ENCODE measurements at places on chromosomes 3 and 15.

DNA sequence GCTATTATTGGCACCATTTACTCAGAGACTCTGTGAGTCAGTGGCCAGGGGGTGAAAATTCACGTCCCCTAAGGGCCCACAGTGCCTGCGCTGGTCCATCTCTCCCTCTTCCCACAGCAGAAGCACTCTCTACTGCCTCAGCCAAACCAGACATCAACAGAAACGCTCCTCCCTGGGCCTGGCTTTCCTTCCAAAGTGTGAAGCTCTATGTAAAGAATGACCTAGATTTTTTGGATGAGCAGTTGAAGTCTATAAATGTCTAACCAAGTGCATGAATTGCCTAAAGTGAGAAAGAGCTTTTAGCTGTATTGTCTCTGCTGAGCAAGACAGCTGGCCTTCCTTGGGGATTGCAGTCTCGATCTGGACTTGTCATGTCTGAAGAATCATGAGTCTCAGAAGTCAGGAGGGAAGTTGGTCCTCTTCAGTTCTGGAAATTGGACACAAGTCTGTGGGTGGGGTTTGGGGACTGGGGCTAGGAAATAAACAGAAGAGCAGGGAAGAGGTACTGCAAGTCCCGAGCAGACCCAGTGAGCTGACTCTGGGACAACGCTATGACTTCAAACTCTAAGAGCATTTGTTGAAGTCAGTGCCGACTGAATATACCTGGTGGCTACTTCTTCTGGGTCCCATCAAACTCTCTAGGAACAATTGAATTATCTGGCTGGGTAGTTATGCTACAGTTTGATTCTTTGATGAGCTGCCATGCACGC, 29.0 kb downstream of the RASGRP1 start:
- DNase-seq: no peak

- no peak for DNase-seq
Observed at GRCh38 chr3:127848131-127849129, 26.1 kb upstream of the MGLL start.

GRCh38 chr3:150611666-150612065, 8.5 kb downstream of the SELENOT start:
- DNase-seq: no peak

DNA sequence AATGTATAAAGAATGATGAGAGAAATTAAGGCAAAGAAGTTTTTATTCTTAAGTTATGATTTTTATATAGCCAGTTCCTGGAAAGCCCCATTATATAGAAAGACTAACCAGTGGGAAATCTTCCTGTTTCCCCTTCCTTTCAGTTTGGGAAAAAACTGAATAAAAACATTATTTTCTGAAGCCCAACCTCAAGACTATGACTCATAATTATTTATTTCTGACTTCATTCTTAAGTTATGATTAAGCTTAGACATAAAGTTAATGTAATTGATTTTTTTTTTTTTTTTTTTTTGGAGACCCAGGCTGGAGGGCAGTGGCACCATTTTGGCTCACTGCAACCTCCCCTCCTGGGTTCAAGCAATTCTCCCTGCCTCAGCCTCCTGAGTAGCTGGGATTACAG, 55.8 kb downstream of the TRPC1 start:
- no peak for DNase-seq

DNA sequence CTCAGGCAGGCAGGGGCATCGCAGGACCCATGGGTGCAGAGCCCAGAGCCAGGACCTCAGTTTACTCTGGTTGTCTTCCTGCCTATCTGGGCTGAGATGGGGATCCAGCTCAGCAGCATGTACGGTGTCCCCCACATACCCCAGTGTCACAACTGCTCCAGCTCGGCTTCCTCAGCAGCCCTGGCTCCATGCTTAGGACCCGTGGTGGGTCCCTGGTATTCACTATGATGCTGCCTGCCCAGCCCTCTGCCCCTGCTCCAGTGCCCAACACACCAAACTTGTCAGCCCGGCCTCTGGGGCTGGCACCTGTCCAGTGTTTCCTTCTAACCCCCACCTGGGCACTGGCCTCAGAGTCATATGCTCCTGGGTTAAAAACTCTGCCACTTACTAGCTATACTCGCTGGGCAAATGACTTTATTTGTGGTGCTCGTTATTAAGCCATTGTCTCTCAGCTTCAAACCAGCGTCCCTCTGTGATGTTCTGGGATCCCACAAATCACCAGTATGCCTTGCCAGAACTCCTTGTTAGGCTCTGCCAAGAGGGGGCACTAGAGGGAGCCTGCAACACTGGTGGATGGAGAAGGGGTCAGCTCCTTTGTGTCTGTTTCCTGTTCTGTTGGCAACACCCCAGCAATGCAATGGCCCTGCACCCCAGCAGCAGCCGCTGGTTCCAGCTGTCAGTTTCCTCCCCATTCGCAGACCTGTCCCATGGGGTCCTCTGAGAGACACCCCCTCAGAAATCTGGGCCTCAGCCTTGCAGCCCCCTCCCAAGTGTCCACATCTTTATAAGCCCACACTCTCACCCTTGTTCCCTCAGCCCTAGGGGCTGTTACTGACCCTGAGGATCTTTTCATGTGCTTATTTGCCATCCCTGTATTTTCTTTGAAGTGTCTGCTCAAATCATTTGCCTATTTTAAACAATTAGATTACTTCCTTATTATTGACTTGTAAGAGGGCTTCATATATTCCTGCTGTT, 24.1 kb upstream of the MRPS22 start:
- DNase-seq: no peak

GRCh38 chr15:48592933-48593332, 52.6 kb downstream of the FBN1 start:
- no peak for DNase-seq

- DNase-seq: no peak
Observed at GRCh38 chr3:182735672-182736071, 57.6 kb upstream of the ATP11B start.

DNA sequence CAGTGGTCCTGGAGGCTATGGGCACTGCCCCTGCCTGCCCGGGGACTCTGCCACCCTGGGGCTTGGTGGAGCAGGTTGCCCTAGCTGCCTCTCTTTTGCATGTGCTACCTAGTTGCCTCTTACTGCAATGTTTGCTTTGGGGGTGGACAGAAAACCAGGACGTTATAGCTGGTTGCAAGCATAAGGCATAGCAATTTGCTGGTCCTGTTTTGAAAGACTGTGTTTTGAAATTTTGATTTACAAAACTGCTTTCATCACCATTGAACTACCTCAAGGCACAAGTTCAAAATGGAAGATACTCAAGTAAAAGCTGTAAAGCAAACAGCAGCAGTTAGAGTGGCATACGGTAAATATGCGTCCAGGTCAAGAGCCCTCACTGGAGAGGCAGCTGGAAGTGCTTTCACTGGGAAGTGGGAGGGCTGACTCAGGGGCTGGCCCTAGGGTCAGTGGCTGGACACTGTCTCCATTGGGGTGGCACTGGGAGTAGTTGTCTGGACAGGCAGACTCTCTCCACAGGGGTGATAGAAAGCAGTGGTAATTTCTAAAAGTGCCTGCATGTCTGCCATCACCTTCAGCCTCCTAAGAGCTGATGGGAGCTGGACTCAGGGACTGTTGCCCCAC, 138.1 kb downstream of the CHDH start:
- DNase-seq: no peak
